ENCODE measurements at places on chromosomes 11 and 22.

- no peak for DNase-seq
These were observed 104.2 kb downstream of the MICAL3 start for GRCh38 chr22:17920145-17920605.

- DNase-seq = no peak
These were observed 2.6 kb upstream of the PKP3 start for GRCh38 chr11:391117-392017.

- no peak for DNase-seq
These were observed 3.2 kb upstream of the PAX6 start for GRCh38 chr11:31814176-31814868.

DNA sequence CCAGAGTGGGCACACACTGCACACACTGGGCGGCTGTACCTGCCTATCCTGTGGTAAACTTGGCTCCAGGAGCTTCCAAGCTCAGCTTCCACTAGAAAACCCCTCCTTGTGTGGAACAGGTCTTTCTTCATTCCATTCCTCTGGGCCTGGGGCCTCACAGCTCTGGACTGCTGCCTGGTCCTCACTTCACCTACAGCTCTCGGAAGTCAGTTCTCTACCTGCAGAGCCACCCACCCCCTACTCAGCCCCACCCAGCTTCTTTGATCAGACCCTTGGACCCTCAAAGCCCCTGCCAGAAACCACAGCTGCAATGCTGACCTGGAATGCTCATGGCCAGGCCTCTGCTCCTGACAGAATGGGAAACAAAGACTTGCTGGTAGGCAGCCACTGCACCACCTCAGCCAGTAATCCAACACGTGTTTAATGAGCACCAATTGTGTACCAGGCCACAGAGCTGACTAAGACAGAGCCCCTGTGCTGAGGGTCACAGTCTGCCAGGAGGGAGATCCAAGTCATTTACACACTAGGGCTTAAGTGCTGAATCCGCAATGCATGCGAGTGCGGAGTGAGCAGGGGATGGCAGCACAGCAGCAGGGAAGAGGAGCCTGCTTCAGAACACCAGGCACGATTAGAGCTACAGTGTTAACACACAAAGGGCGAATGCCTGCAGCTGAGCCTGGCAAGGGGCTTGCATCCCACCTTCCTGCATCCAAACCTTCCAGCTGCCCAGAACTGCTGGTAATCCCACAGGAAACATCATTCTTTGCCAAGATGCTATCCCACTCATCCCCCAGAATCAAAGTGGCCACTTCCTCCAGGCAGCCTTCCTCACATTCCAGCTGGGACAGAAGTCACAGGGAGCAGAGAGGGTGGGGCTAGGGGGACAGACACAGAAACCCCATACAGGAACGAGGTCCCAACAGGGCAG lies 4.6 kb downstream of the GNB1L start:
- no peak for DNase-seq

DNA sequence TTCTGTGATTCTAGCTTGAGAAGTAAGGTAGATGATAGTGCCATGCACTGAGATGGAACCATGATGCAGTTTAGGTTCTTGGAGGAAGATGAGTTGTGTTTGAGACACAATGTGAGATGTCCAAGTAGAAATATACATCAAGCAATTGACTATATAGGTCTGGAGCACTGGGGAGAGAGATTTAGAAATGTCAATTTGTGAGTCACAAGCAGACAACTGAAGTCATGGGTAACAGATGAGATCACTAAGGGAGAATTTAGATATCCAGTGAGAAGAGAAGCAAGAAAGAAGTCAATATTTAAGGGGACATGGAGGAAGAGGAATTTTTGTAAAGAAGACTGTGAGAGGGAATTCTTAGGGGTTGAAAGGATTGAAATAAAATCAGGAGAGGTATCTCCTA lies 65.1 kb upstream of the RRAS2 start:
- no peak for DNase-seq

- DNase-seq = no peak
These were observed 2.2 kb upstream of the VWCE start for GRCh38 chr11:61297341-61297740.

- DNase-seq = peak; percentile 95
These were observed at the start of gene BCO2 for GRCh38 chr11:112174789-112175598. TSS of gene BCO2 (plus strand) at chr11:112175512. CDS start at chr11:112175602, 90 bp downstream.

DNA sequence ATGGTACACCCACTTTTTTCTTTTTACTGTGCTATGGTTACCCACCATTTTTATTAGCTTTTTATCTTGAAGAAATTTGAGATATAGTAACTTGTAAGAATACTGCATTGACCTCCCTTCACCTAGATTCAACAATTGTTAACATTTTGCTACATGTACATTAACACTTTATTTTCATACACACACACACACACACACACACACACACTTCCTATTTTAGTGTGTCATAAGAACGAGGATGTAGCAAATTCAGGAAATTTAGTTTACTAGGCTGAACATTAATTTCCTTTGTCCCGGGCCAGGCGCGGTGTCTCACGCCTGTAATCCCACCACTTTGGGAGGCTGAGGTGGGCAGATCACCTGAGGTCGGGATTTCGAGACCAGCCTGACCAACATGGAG lies 1.1 kb upstream of the ATP6V1E1 start:
- DNase-seq = no peak

DNA sequence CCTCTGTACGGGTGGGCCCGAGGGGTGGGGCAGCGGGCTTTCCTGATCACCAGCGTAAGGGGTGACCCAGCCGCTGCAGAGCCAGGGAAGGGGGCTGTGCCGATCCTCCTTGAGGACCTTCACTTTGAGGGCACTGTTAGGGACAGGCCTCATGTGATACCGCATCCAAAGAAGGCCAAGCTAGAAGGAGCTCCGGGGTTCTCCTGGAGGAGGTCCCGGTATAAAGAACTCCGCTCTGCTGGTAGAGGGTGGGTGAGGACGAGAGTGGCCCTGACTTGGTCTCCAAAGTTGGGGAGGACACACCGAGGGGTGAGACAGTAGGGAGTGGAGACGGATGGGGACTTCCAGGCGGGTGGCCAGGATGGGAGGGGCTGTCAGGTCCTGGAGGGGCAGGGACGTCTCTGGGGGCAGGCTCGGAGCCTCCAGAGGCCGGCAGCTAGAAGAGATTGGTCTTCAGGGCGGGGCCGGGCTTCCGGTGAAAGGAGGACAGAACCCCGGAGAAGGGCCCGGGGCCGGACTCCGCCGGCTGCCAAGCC lies 4.6 kb downstream of the PHOX2A start:
- peak; percentile 61 for DNase-seq

GRCh38 chr11:59765068-59765735 lies 10.0 kb downstream of the STX3 start:
- no peak for DNase-seq

- DNase-seq = no peak
These were observed 80.7 kb upstream of the MPPED2 start for GRCh38 chr11:30666817-30667216.

- no peak for DNase-seq
These were observed 46.1 kb downstream of the ARFGAP2 start for GRCh38 chr11:47130543-47130942.

All from muscle of back (tissue), 13 donors.